Stimulated activated CD8-positive, alpha-beta memory T cell treated with anti-CD3 and anti-CD28 coated beads, Interleukin-15, amount 100 ng/mL, for 4 hours (primary cell): ENCODE measurements at places on chromosomes 11 and 22.
A peak's percentile ranks its signal among the peaks of the same experiment; 100 is the strongest.

- no peak for DNase-seq
These were observed 108.7 kb upstream of the E2F8 start for GRCh38 chr11:19349340-19350025.

GRCh38 chr11:128903248-128904061, 12.3 kb downstream of the KCNJ5 start:
- no peak for DNase-seq

GRCh38 chr11:117807482-117808327, 10.7 kb upstream of the DSCAML1 start:
- DNase-seq = no peak

DNA sequence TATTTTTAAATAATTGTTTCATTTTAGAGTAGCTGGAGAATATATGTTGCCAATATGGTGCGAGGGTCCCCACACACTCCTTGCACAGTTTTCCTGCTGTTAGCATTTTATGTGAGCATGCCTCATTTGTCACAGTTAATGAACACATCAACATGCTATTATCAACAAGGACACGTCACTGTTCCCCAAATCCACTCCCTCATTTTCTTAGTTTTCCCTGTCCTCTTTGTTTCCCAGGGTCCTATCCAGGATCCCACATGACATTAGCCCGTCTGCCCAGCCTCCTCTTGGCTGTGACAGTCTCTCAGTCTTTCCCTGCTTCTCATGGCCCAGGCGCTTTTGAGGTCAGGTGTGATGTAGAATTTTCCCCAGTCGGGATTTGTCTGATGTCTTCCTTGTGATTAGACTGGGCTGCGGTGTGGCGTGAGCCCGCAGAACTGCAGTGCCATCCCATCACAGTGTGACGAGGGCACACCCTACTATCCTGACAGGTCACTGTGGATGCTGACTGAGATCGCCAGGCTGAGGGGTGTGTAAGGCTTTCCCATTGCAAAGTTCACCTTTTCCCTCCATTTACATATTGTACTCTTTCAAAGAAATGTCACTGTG, 450.6 kb upstream of the B3GAT1 start:
- DNase-seq = no peak

GRCh38 chr11:130721023-130721681, 195.1 kb downstream of the SNX19 start:
- no peak for DNase-seq

DNA sequence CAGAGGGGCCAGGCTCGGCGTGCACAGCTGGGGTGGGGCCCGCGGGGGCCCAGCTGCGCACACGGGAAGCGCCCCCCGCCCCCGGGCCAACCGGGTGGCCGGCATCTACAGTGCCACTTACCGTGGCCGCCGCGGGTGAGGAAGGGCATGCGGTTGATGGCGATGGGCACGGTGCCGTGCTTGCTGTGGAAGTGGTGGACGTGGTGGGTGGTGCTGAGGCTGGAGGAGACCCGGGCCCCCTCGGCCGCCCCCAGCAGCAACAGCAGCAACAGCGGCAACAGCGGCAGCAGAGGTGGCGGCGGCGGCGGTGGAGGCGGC, 51.4 kb downstream of the SLC22A12 start:
- DNase-seq = no peak

GRCh38 chr22:19932367-19933206, 9.0 kb upstream of the COMT start:
- DNase-seq = no peak

- DNase-seq = no peak
These were observed 9.1 kb upstream of the CTTN start for GRCh38 chr11:70389201-70389600.

- DNase-seq = no peak
These were observed 38.9 kb downstream of the MS4A2 start for GRCh38 chr11:60127311-60127811.

- no peak for DNase-seq
These were observed 38.4 kb downstream of the DRD2 start for GRCh38 chr11:113436672-113437252.

- no peak for DNase-seq
These were observed 31.9 kb downstream of the FLI1 start for GRCh38 chr11:128725630-128726319.

- no peak for DNase-seq
These were observed 31.5 kb downstream of the CDKN1C start for GRCh38 chr11:2853997-2854560.

- no peak for DNase-seq
These were observed 55.0 kb upstream of the ANO3 start for GRCh38 chr11:26276798-26277424.

DNA sequence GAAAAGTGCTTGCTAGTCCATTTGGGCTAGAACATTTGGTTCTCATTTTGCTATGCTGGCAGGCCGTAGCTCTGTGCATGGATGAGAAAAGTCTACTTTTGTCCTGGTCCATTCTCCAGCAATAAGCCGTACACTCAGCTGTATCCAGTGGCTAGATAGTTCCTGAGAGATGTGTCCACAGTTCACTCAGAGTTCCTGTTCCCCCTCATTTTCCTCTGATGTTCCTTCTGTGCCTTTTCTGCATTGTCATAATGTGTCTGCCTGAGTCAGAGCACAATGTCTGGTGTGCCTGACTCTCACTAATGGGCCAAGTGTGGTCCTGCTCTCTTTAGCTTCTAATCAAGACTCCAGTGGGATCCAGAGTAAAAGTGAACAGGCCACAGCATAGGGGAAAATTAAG, 215.7 kb upstream of the CTSC start:
- no peak for DNase-seq

- DNase-seq = no peak
These were observed 79.4 kb upstream of the PPARA start for GRCh38 chr22:46070803-46071450.

DNA sequence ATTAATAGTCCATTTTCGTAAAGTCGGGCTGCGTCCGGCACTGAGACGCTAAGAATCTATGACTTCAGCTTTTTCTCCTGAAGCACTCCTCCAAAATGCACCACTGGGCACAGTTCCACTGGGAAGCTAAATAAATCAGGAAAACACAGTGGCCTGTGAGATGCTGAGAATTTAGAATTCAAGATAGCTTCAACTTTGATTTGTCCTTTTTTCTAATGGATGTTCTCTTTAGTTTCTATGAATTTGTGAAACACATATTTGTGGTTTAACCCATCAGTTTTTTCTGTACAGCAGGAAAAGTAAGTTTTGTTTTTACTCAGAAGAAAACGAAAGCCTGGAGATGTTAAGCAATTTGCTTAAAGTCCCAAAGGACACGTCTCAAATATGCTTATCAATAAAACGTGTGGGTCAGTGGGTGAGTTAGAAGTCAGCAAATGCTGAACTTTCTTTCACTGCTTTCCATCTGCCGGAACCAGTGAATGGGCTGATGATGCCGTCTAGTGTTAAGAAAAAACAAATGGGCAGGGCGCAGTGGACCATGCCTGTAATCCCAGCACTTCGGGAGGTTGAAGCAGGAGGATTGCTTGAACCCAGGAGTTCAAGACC, 40.7 kb upstream of the CLMP start:
- no peak for DNase-seq

DNA sequence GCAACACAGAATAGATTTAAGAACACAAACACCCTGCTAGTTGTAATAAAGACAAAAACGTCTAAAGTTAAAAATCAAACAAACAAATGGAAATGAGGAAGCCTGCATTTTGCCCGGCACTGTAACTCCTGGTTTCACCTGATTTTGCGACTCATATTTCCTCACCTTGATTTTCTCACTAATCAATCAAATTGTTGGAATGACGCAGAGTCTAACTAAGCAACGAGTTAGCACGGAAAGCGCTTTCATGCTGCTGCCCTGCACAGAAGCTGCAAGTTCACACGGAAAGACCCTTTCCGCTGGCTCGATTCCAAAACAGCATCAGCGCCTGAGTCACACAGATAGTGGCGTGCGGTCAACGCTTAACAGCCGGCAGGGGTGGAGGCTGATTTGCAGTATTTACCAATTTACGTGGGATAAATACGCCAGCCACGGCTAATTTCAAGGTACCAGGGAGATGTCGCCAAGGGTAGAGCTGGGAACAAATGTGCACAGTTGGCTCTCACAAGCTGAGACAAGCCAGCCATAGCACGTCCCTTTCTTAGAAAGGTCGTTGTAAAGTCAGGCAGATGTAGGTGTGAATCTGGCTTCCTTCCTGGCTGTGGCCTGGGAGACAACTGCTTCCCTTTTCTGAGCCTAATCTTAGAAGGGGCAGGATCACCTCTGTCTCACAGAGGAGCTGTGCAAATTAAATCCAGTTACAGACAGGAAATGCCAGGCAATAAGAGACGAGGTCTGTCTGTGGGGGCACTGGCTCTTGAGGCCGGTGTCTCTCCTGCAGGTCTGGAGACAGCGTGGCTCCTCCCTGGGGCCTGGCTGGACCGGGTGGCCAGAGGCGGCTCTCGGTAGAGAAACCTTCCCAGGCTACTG, 76.9 kb upstream of the TTLL12 start:
- DNase-seq = peak; percentile 71

DNA sequence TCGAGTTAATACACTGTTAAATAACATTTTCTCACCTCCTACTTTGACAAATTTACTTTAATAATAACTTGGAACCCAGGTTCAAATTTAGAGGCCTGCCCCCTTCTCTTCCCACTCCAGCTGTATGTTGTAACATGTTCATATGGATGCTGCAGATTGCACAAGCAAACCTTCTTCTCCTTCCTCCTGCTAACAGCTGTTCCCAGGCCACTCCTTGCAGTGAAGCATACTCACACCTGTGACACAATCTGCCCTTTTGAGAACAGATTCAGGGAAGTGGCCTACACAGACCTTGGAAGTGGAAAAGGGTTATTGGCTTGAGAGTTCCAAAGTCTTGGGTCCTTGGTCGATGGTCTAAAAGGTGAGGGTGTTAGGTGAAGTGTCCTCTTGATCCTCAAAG, 131.9 kb downstream of the TEAD1 start:
- DNase-seq = no peak

DNA sequence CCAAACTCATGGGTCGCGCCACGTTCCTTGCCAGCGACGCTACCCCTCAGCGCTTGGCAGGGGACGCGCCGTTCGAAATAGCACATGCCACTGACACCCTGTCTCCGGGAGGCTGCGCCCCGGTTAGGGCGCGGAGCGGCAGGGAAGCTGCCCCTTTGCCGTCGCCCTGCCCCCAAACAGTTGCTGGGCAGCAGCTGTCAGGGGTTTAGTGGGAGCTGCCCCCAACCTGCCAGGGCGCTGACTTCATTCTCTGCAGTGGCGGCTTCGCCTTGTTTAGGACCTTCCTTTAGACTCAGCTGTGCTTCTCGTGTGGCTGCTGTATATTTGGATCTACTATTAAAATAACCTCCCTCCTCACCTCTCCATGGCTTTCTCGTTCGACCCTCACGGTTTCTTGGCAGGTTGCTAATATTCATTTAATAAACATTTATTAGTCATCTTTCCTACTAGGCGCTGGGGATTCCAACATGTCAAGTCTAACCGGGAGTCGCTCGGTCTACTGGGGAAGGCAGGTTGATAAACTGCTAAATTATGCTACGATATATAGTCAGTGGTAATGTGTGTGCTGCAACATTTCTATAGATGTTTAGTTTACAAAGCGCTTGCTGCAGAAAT, 782 bp downstream of the TMEM109 start:
- DNase-seq = peak; percentile 18

DNA sequence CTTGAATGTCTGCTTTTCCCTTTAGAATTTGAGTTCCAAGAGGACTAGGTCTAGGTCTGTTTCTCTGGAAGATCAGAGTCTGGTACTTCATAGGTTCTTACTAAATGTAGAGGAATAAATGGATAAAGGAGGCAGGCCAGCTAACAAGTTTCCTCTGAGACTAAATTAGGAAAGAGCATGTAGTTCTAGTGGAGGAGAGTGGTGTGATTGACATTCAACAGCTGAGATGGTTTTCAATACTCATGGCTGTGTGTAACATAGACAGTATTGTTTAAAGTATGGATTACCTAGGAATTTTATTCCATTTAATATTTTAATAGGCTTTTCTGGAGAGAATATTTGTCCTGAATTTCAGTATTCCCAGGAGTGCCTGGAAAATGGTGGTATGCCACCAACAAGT, 364.7 kb downstream of the METTL15 start:
- DNase-seq = no peak

GRCh38 chr11:115767047-115767802, 263.0 kb upstream of the CADM1 start:
- no peak for DNase-seq

- DNase-seq = no peak
These were observed 54.4 kb downstream of the SLC17A6 start for GRCh38 chr11:22392561-22392960.

DNA sequence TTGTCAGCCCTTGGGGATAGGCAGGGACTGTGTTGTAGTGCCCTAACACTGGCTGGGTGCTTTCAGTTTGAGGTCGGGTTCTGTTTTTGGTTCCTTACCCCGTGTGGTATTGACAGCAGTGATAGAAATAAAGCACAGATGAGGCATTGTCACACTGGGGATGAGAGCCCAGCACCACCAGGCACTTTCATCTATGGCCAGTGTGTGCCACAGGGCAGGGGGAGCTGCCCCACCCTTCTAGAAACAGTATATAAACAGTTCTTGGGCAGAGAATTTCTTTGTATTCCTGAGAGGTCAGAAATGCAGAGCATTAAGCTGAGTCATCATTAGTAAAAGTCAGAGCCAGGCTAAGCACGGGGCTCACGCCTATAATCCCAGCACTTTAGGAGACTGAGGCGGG, 23.1 kb upstream of the CDC42EP2 start:
- no peak for DNase-seq

GRCh38 chr11:111761036-111761435, 5.2 kb downstream of the PPP2R1B start:
- DNase-seq = no peak

DNA sequence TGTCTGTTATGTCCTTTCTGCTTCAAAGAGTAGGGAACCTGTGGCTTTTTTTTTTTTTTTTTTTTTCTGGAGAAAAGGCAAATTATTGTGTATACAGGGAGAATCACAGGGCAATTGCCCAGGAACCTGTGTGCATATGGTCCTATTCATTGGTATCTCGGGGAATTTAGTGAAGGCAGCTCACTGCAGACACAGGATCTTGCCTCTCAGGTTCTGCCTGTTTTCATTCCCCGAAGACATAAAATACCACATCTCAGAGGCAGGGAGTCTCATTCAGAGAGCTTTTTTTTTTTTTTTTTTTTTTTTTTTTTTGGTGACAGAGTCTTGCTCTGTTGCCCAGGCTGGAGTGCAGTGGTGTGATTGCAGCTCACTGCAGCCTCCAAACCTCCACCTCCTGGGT, 88.3 kb downstream of the OSBP2 start:
- DNase-seq = no peak

GRCh38 chr11:64251753-64252002, 348 bp downstream of the PLCB3 start:
- DNase-seq = no peak

DNA sequence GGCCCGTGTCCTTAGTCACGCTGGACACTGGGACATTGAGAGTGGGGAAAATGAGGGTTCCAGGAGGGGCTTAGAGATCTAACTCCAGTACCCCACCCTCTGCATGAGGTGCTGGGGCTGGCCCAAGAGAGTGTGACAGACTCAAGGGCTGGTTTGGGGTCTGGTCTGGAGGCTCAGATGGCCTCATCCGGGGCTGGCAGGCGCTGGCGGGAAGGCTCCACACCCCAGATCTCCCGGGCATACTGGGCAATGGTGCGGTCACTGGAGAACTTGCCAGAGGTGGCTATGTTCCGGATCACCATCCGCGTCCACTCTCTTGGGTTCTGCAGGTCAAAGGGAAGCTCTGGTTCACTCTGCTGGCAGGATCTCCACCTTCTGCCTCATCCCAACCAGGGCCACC, 2.5 kb upstream of the RASGRP2 start:
- DNase-seq = no peak
